ENCODE measurements at places on chromosomes 12 and 14.

DNA sequence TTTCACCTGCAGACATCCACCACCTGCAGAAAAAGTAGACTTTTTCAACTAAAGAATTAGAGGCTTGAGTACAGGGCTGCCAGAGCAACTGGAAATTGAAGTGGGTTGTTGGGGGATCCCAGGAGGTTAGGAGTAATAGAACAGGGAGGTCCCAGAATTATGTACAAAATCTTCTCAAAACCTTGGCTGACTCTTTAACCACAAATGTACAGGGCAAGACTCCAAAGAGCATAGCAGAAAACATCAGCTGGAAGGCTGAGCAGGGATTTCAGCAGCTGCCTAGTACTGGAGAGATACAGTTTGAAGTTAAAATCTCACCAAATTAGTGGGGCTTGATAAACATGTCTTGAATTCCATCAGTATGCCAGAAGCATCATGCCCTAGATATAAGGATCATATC is 191.6 kb downstream of the CRADD start:
- no peak for DNase-seq

DNA sequence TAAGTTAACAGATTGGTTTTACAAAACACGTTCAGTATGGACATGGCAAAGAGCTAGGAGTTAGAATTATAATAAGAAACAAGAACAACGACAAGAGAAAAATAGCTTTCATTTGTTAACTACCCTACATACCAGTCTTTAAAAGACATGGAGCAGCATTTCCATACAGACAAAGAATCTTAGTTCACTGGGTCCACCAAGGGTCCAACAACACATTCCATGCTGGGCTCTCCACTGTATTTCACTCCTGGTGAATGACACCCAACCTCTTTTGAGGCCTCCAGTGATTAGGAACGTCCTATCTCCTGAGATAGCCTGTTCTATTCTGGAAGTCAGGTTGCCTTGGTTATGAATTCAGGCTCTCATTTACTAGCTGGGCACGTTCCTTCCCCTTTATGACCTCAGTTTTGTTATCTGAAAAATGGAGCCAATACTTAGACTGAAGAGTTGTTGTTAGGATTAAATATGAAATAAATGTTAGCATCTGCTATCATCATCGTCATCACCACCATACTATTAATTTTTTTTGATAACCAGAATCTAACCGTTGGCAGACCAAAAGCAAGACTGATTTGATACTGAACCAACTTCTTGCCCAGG is 37.7 kb downstream of the C12orf75 start:
- no peak for DNase-seq

DNA sequence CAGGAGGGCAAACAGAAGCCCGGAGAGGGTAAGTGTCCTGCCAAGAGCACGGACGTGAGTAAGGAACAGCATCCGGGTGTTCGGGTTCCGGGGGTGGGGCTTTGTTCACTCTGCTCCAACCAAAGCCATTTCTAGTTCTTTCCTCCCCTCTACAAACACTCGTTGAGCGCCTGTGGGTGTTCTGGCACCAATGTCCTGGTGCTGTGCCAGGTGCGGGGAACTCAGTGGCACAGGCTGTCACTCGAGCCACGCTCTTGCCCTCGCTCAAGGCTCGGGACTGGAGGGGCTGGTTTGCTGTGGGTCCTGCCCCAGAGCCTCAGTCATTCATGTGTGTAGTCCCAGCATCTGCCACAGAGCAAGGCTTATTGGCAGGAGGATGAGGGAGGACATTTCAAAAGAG is 157.5 kb downstream of the CALM1 start:
- peak; percentile 38 for DNase-seq

DNA sequence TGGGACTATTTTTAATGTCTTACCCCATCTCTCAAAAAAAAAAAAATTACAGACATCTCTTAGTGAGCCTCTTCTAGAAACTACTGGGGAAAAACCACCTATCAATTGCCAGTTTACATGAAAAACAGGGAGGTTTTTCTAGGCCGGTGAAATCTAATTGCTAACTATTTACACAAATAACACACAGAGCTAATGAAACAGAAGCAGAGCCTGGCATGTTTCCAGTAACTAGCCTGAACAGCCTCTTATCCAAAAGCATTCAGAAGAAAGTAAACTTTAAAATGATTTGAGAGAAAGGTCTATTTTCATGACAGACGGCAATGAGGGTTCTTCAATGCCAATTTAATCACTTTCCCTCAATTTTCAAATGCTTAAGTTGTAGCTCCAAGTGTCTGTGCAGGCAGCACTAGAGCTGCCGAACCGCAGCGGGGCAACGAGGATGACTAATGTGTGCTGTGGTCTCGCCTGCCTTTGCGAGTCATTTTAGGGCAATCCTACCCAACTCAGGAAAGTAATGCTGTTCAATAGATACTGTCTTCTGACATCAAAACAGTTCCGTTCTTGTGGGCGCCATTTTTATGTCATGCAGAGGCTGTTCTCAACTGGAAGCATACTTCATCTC is 84.6 kb downstream of the SETD3 start:
- no peak for DNase-seq

DNA sequence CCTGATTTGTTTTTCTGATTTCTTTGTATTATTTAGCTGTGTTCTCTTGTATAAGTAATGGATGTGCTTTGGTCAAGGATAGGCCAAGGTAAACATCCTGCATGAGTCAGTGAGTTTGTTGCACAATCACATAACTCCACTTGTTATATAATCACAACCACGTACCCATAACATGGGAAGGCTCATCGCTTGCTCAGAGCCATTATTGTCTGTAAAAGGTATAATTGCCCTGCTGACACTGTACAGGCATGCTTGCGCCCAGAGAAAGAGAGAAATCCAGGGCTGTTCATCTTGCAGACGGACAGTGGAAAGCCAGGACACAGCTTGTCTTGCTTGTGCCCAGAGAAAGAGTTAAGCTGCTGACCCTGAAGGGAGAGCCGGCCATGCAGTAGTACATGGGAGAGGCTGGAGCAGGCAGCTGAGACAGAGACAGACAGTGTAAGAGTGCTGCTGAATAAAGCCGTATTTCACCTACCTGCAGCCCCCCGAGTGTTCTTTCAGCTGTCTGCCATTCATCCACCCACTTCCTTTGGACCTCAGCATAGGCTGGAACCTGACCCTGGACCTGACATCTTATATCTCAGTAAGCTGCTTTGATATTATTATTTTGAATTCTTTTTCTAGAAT is 174.7 kb upstream of the DAAM1 start:
- no peak for DNase-seq

Data from NCI-H2029 treated with DMSO at 0.1 percent for 48 hours (cell line).